ENCODE measurements at places on chromosomes 7 and 10. TPM values are rescaled to one million over a fixed set of nuclear protein-coding genes. Genes with fewer than 3 reads are reported as not detected.

DNA sequence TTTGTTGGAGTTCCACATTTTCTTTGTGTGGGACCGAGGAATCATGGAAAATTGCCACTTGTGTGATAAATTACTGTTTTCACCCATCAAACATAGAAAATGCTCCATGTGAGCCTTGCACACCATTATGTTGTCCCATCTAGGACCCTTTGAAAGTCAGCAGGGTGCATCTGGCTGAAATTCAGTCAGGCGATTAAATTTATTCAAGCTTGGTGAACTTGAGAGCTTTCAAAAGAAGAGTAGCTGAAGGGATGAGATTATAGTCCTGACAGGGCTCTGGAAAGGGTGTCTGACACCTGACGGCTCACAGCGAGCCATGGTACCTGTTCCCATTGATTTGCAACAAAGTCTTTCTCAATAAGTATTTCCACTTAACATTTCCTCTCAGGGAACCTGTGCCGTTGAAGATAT is 399.7 kb upstream of the ETV1 start:
- DNase-seq = no peak
- H3K27me3 ChIP-seq = no peaks in the 10 kb centered on the region
- H3K4me3 ChIP-seq = no peak overlapping the region
- H3K27ac ChIP-seq = no peak overlapping the region

DNA sequence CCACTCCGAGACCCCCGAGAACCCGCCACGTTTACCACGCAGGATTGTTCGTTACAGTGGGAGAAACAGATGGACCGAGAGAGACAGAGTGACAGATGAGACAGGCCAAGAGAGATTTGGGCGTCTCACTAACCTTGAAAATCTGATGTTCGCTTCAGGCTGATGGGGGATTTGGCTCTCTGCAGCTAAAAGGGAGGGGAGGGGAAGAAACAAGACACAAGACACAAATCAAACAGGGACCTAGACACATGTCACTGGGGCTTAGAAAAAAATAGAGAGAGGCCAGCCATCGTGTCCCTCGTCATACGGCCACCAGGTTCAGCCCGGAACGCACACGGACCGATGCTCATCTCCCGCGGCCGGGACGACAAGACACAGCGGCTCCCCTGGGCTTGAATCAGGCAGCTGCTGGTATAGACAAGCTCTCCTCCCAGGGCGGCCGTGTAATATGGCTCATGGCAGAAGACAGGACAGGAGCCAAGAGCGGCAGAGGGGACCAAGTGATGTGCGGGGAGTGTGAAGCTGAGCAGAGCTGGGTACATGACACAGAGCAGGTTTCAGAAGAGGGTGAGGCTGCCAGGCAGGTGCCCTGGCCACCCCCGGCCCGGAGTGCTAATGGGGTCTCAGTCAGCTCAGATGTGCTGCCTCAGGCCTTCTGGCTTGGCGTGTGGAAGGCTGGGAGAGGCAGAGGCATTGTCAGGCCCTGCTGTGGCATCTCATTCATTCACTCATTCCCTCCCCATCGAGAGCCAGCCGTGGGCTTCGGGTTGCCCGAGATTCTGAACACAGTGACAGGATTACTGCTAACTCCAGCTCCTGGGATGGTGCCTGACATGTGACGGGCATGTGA is 88.5 kb upstream of the GNA12 start:
- no peak overlapping the region for H3K4me3 ChIP-seq
- no peak for DNase-seq
- peaks cover 6% of the 10 kb centered on the region for H3K27me3 ChIP-seq

DNA sequence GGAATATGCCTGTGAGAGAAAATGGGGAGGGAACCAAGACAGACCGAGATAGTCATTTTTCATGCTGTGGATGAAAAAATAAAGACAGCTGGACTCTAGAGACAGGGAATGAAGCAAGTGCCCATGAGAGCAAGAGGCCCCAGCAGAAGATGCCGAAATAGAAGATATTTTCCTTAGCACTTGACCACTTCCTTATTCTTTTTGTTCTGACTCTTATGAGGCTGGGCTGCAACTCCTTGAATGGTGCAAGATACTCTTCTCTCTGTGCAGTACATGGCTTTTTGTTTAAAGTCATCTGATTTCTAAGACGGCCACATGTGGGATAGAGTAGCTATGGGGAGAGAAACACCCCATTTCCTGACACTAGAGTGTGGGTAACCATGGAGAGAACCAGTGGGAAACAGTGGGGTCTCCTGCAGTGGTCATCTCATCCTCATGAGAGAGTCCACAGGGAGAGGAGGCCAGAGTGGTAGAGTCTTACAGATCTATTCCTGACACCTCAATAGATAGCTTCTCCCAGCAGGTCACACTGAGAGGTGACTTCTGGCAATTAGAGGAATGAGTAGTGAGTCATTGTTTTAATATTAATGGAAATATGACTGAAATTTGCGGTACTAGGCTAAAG is 18.0 kb upstream of the VCL start:
- H3K27ac ChIP-seq = no peak overlapping the region
- no peaks in the 10 kb centered on the region for H3K36me3 ChIP-seq
- H3K27me3 ChIP-seq = no peaks in the 10 kb centered on the region
- DNase-seq = no peak
- no peak overlapping the region for H3K4me3 ChIP-seq

DNA sequence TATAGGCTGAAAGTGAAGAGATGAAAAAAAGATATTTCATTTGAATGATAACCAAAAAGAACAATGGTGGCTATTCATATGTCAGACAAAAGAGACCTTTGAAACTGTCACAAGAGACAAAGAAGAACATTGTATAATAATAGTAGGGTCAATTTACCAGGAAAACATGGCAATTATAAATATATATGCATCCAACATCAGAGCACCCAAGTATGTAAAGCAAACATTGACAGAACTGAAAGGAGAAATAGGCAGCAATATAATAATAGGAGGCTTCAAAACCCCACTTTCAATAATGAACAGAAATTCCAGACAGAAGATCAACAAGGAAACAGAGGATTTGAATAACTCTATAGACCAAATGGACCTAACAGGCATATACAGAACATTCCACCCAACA is 876.2 kb downstream of the GRID1 start:
- no peak overlapping the region for H3K27ac ChIP-seq
- H3K27me3 ChIP-seq = peaks cover 1% of the 10 kb centered on the region
- H3K36me3 ChIP-seq = no peaks in the 10 kb centered on the region
- DNase-seq = no peak
- H3K4me1 ChIP-seq = no peaks in the 10 kb centered on the region

RPEL1 gene
- not detected for total RNA-seq

HGF gene
- total RNA-seq = 0.82 TPM

All from endothelial cell (in vitro differentiated cells).